H9 (cell line): ENCODE measurements at places on chromosomes 12 and 14.

DNA sequence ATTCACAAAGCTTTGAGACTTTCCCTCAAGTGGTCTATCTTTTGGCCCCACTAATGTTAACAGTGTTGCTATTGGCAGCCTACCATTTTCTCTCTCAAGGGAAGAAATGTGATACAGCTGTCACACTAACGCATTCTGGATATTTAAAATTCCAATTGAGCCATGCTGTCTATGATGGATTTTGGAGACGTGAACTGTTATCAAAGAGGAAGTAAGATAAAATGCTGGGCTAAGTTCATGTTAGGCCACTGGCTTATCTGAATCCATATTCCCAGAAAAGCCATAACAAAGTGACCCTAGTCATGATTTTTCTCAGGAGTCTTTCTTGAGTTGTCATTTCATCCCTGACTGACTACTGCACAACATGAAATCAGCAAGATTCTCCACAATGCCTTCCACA, 200.2 kb downstream of the PHLDA1 start:
- DNase-seq: no peak

DNA sequence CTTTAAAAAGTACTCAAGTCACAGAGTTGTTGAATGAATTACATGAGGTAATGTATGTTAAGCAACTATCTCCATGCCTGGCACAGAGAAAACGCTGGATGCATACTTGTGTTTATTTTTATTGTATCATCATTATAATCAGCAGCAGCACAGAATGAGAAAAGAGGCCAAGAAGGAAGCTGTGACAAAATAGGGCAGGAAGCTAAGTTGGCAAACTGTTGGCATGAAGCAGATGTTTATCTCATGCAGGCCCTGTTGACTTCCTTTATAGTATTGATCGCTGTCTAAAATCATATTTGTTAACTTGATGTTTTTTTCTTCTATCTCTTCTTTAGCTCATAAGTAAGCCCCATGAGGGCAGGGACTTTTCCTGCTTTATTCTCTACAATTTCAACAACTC, 466.6 kb downstream of the TRHDE start:
- no peak for DNase-seq

DNA sequence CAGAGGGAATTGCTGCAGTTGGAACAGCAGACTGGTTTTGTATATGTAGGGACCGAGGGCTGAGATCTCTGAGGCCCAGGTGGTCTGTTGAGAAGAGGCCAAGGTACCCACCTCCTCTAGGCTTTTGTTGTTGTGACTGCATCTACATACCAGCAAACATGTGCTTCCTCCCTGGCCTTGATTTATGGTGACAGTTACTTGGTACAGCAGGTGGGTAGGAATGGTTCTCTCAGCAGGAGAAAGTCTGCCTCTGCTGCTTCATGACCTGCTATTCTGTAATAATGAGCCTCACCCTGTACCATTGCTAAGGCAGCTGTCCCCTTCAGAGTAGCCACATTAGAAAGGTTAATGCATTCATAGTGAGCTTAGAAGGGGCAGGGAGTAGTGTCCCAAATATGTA, 196.7 kb upstream of the PELI2 start:
- DNase-seq: no peak

DNA sequence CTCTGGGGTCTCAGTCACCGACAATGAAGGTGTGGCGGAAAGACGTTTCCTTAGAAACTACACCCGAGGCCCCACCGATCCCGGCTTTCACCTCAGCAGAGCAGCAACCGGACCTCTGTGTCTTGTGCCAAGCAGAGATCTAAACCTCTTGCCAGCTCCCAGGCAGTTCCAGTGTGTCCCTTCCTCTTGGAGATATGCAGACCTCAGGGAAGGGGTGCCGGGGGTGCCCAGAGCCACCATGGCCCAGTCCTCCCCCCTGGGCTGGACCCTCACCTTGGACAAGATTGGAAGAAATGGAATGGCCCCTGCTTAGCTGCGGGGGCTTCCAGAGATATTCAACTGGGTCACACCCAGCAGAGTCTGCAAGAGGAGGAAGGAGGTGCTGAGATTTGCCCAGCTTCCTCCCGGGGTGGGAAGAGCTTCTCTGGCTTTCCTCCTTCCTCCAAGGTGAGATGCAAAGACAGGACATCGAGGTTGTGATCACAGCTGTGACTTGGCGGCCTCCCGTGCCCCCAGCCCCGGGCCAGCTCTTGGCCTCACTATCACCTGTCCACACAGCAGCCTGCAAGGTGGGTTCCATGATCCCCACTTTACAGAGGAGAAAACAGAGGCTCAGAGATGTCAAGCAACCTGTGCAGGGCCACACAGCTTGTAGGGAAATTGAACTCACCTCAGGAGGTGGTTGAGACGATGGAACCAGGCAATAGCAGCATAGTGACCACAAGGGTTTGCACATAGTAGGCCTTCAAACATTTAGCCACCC, 281.7 kb upstream of the RTL1 start:
- DNase-seq: no peak

DNA sequence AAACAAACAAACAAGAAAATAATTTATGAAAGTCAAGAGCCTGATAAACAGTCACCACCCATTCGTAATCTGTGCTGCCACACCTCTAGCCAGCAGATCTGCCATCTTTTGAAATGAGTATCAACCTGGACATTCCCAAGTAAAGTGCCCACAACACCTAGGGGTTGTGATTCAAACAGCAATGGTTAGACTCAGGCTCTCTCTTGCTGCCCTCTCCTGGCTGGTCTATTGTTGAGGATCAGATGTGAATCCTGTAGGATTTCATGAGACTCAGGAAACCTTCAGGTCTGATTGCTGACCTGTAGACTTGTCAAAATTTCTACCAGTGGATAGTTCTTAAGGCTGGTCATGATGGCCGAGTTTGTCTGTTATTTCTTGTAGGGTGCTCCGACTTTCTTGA, 26.8 kb downstream of the DGLUCY start:
- DNase-seq: peak; percentile 70

DNA sequence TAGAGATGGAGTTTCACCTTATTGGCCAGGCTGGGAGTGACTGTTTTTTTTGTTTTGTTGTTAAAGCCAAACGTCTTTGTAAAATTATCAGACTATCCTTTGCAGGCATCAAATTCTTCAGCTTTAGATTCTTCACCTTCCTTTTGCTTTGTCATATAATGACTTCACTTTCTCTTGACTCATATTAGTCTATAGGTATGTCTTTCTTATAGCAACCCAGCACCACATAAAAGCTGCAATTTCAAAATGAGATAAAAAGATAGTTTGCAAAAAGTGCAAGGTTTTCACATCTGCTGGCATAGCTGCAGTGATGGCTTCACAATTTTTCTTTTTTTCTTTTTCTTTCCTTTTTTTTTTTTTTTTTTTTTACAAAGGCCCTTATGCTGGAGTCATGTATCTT, 39.2 kb downstream of the COX16 start:
- DNase-seq: no peak

DNA sequence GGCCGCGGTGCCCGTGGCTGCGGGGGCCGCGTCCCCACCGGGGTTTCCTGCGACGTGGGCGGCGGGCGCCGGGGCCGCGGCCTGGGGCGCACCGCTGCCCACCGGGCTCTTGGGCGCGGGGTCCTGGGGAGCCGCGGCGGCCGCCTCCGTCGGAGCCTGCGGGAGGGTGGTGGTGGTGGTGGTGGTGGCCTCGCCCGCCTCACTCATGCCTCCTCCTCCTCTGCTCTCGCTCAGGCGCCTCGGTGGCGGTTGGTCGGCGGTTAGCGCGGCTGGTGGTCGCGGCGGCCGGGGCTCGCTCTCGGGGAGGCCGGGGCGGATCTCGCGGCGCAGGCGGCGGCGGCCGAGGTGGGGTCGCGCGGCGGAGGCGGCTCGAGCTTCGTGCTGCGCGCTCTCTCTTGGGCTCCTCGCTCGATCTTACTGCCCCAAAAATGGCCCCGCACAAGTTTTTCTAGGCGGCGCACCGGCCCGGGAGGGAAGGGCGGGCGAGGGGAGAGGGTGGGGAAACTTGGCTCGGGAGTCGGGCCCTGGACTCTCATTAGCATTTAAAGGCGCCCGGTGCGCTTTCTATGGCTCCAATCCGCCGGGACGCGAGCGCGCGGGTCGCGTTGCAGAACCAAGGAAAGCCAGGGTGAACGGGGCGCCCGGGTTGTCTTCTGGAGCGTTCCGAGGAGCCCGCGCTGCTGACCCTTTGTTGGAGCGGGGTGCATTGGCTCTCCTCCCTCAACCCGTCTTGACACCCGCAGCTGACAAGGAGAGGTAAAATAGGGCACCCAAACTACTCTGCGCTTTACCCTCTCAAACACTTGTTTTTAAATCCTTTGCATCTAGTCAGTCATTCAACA, at the start of gene YBX3:
Gene YBX3 (minus strand): TSS at position 419 of the 842 bp plus-strand sequence. CDS start 212 bp downstream, at position 207.
- DNase-seq: peak; percentile 82

DNA sequence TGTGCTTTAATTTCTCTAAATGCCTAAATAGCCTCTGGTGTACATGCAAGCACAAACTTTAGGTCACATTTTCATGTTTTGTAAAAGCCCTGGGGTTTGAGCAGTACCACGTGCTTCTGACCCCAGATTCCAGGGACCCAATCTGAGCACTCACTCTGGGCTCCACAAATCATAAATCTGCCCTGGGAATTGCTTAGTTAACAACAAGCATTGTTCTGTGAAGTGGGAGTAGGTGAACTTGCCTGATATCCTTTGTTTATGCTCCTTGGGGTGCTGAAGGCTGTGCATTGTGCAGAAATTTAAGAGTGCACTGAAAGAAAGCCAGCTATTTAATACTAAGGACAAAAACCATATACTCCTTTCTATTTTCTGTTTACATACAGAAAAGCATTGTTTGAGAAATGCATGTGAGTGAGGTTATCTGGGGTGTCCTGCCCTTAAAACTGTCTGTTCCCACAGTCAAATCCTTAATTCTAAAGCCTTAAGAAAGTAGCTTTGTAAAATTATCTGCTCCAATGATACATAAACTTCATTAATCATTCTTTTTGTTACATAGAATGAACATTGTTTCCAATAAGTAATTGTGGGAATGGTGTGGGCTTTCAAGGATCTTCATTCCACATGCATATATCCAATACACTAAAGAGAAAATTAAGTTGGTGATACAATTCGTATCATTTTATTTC, 258.6 kb upstream of the NPAS3 start:
- no peak for DNase-seq

DNA sequence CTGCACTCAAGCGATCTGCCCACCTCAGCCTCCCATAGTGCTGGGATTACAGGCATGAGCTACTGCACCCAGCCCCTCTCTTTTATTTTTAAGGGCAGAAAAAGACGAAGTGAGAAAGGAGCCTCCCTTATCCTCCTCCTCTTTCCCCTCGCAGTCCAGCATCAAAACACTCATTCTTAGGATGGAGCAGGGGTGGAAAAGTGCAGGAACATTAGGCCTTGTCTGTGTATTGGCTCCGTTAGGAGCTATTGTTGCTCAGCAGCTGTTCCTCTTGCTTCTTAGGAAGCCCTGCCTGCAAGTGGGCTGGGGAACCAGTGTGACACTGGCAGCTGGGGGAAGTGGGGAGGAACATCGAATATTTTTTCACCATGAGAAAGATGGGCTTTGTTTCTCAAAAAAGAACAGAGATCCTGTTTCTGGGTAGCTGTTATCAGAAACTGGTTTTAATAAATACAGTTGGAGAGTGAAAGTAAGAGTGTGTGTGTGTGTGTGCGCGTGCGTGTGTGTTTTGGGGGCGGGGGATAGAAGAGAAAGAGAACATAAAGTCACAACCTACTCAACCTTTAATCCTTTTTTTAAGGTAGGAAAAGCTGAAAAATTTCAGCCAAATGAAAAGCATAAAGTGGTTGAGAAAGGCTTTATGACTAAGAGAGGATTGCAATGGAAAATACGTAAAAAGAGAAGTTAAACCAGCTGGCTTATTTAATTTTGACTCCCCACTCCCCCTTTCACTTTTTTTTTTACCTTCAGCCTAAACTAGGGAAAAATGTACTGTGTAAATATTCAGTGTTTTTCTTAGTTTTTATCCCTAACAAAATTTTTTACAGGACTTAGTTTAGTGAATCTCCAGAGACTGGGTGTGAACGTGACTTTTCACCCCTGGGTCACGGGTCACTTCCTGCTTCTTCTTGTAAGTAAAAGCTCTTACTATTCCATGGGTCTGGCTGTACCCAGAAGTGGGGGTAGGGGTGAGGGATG, 197.2 kb upstream of the PLEKHG7 start:
- no peak for DNase-seq

DNA sequence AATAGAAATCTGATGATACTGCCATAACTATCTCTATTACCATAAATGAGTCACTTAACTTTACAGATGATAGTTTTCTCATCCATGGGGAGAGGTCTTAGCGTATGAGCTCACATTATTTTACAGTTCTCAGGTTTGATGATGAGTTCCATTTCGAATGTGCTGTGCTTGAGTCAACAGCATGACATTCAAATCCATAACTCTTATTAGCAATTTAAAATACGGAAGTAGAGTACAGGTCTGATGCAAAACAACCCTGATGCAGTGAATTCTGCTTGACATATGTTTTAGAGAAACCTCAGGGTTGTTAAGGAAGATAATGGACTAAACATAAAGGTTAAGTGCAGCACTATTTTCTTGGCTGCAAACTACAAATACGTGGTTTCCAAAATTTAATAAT, 30.0 kb downstream of the C14orf39 start:
- no peak for DNase-seq

GRCh38 chr14:34479694-34480093, 17.7 kb upstream of the SPTSSA start:
- DNase-seq: no peak

DNA sequence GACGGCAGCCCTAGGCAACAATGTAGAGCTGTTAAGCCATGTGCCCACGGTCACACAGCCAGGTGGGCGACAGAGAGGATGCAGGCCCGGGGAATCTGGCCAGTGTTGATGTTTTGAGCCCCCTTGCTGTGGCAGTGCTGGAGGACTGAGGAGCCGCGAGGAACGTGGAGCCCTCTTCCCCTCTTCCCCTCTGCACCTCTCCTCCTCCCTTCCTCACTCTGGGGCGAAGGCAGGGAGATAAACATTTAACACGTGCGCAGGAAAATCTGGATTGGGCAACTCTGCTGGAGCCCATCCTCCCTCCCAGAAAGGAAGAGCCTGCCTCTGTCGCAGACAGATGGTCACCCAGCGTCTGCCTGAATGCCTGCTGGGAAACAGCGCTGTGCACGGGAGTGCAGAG, 376.8 kb downstream of the FUT8 start:
- DNase-seq: no peak

- no peak for DNase-seq
Observed at GRCh38 chr14:25350802-25351201, 300.9 kb upstream of the STXBP6 start.

- DNase-seq: no peak
Observed at GRCh38 chr14:72864712-72865365, 29.1 kb downstream of the DPF3 start.

DNA sequence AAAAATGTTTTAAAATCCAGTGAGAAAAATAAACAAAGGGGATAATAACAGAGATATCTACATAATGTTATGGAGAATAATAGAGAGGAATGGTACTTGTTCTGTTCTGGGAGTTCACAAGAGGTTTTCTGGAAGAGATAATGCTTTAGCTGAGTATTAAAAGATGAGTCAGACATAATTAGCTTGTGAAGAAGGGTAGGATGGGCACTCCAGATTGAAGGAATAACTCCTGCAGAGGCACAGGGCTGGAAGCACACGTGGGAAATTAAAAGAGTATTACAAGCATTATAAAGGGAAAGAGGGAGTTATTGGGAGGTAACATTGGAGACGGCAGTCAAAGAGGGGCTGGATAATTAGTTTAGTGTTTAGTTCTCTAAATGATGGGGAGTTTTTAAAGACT, 124.9 kb upstream of the BTG1 start:
- no peak for DNase-seq
